ENCODE measurements at places on chromosomes 1 and 21.

DNA sequence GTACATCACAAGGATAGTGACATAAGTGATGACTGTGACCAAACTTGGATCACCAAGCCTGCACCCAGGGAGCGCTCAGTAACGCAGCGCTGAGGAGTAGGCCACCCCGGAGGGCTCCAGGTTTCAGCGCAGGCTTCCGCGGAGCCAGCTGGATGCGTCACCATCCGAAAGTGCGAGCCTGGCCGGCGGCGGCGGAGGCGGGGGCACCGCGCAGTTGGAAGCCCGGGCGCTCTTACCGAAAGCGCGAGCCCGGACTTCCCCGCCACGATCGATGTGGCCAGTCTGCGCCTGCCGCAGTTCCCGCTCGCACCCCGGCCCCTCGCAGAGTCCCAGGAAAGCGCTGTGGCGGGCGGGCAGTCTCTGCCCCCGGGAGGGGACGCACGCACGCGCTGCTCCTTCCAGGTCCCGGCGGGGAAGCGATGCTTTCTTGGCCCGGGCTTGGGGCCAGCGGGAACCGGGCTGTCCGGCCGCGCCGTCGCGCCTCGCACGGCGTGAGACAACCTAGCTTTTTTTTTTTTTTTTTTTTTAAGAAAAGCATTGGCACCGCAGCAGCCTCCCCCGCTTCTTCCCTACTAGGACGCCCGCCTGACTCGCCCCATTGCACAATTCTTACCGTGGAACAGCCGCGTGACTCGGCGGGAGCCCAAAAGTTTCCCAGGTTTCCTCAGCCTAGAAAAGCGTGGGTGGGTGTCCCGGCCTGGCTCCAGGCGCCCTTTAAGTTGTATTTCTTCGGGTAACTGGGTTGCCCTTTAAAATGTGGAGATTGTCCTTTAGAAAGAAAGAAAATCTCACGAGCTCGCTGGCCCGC lies 36.4 kb upstream of the JAK1 start:
- no peak for DNase-seq

DNA sequence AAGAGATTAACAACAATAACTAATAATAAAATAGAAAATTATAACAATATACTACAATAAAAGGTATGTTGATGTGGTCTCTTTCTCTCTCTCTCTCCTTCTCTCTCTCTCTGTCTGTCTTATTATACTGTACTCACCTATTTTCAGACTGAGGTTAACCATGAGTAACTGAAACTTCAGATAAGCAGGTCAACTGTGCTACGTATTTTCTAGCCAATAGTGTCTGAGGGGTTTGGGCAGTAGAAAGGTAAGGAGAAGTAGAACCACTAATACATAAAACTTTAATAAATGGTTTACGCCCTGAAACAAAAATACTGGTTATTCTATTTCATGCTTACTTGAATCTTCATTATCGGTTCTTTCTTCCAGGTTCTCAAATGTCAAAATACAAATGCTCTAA lies 71.0 kb upstream of the LRRC53 start:
- DNase-seq = no peak

GRCh38 chr21:39094087-39094780 lies 89.0 kb downstream of the PSMG1 start:
- peak; percentile 13 for DNase-seq

DNA sequence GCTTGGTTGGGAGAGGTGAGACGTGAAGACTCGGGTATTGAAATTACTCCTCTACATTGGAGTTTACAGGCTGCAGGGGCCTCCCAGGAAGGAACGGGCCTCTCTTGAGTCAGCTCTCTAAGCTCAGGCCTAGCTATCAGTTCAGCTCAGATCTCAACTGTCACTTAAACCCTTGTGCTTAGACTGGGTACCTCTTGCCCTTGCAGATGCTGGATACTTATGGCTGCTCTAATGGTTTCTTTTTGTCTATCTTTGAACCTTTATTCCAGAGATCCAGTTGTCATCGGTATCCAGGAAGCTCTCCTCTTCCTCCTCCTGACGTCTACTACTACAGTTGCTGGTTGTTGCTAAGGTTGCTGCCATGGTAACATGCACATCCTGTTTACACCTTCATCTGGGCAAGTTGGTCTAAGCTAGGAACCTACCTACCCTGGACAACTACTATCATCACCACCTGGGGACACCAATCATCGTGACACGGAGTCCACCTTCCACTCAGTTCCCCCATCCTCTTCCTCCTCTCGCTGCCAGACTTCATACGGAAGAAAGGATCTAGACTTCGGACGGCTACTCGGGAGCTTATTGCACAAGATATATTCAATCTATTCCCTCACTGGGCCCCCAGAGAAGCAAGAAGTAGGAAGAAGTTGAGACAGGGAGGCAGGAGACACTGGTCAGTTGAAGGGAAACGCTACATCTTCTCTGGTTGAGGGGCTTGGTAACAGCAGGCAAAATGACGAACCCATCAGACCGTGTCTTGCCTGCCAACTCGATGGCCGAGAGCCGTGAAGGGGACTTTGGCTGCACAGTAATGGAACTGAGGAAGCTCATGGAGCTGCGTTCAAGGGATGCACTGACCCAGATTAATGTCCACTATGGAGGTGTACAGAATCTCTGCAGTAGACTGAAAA lies 56.1 kb downstream of the ATP2B4 start:
- DNase-seq = no peak

GRCh38 chr1:156841295-156841855 lies 17.5 kb downstream of the INSRR start:
- no peak for DNase-seq

GRCh38 chr1:244854166-244854565 lies 10.2 kb downstream of the HNRNPU start:
- peak; percentile 27 for DNase-seq

GRCh38 chr1:204578867-204579664 lies 62.9 kb downstream of the MDM4 start:
- DNase-seq = no peak

- DNase-seq = no peak
Observed at GRCh38 chr1:109671067-109671466, 3.2 kb downstream of the GSTM2 start.

DNA sequence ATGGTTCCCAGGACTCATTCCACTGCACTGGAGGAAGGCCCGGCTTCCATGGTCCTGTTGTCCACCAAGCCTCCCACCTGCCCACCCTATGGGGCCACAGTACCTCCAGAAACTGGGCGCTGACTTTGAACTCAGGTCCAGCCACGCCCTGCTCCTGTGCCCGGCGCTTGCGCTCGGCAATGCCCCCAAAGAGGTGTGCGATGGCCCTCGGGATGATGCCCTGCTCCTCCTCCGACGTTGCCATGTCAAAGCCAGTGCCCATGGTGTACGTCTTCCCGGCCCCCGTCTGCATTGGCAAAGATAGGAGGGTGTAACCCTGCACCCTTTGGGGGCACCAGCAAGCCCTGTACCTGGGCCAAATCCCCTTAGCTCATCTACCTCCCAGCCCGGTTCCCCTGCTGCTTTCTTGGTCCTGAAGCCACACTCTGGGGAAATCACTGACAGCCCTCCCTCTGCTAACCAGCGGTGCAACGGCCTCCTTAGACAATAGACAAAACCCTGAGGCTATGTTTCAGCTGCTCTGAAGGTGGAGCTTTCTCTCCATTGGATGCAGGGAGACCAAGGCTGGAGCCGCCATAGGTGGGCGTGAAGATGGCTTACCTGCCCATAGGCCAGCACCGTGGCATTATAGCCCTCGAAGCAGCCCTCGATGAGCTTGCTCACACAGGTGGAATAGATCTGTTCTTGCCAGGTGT lies 14.7 kb downstream of the KIF21B start:
- no peak for DNase-seq

- no peak for DNase-seq
Observed at GRCh38 chr1:88434836-88435235, 249.2 kb upstream of the PKN2 start.

GRCh38 chr1:97457446-97458089 lies 463.3 kb downstream of the DPYD start:
- DNase-seq = no peak

DNA sequence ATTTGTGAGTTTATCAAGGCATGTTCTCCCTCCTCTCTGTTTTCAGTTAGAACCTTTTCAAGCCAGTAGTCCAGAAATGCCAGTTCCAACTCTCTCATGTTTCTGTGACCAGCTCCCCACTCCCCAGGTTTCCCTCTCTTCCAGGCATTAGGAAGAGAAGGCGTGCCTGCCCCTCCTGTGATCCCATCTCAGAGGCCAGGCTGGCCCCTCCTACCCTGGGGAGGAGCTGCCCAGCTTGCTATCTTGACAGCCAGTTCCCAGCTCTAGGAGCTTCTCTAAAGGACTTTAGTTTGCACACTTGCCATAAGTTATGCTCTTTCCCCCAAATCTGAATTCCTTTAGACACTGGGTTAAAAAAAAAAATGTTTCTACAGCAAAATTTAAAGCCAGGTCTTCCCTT lies 8.9 kb downstream of the HYI start:
- no peak for DNase-seq

GRCh38 chr1:243447844-243448243 lies 192.0 kb downstream of the SDCCAG8 start:
- DNase-seq = no peak

- DNase-seq = no peak
Observed at GRCh38 chr21:21971384-21971783, 973.2 kb downstream of the NCAM2 start.

DNA sequence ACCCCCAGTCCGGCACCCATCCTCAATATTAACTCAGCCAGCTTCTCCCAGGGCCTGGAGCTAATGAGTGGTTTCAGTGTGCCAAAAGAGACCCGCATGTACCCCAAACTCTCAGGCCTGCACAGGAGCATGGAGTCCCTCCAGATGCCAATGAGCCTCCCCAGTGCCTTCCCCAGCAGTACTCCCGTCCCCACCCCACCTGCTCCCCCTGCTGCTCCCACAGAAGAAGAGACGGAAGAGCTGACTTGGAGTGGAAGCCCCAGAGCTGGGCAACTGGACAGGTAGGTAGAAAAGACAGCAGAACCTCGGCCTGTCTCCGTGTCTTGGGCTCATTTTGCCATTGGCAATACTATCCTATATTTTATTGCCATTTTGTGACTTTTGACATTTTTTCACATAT lies 45.4 kb upstream of the IPO9 start:
- DNase-seq = no peak

DNA sequence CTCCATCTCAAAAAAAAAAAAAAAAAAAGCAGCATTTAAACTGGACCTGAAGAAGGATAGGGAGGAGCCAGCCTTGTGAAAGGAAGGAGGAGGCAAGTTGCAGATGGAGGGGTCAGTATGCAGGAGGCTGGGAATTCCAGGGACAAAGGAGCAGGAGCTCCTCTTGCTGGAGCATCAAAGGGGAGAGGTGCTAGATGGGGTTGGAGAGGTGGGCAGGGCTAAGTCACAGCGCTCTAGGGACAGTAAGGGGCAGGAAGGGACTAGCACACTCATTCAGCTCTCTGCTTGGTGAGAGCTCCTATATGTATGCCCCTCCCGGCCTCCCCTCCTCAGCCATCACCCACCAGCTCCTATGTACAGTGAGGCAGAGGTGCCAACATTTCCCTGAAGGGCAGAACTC lies 26.8 kb downstream of the MAP7D1 start:
- no peak for DNase-seq

DNA sequence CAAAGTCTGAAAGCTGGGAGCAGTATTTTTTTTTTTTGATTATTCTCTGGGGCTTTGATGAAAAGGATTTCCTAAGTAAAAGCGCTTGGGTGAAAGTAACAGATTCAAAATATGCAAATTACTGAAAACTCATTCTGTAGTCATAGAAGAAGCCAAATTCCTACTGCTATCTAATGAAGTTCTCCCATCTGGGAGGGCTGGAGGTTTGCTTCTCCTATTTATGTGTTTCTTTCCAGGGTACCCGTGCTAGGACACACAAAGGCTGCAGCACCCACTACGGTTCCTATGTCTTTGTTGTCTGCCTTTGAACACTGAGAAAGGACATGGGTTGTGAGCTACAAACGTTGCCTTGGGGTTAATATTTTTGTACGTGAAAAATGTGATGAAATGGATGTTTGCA lies 324.7 kb upstream of the KAZN start:
- DNase-seq = no peak

DNA sequence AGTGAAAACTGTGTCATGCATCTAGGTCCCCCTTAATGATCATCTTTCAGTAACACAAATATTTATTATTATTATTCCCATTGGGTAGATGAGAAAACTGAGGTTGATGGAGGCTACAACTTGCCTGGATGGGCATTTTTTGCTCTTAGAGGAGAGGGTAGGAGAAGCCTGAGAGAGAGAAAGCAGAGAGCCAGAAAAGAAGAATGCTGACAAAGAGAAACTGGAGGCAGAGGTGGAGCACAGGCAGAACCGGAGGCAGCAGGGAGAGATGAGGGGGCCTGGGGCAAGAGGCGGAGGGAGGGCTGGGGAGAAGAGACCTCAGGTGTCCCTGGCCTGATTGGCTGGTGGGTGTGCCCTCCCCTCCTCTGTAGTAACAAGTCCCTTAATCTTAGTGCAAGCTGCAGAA lies 4.1 kb downstream of the BLACAT1 start:
- no peak for DNase-seq

DNA sequence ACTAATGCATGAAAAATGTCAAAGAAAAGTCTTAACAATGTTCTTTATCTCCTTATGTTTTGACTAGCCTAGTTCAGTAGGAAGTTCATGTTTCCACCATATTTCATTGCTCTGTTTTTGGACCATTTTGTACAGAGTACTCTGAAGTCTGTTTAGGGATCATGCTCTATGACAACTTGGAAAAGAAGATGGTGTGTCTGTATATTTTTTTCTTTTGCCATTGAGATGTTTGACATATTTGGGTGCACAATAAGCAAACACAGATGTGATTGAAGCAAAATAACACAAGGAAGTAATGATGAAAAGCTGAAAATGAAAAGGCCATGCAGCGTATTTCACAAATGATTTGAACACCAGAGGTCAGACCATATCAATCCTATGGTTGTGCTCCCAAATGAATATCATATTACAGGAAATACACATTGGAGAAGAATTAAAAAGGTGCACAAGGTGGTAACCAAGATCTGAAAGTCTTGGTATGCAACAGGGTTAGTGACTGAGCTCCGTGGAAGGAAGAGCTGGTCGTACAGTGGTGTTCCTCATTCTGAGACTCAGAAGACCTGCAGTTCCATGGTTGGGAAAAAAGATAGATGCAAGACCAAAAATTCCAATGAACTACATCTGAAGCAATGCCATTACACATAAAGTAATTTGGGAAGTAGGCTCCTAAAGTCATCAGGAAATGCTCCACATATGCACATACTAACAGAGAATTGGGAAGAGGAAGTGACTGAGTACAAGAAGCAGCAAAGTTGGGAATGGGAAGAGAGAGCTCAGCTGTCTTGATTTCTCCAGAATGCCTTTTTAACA lies 463.5 kb downstream of the LMO4 start:
- DNase-seq = no peak
